ENCODE measurements at places on chromosomes 12 and 14. TPM values are rescaled to one million over a fixed set of nuclear protein-coding genes. Genes with fewer than 3 reads are reported as not detected.

DNA sequence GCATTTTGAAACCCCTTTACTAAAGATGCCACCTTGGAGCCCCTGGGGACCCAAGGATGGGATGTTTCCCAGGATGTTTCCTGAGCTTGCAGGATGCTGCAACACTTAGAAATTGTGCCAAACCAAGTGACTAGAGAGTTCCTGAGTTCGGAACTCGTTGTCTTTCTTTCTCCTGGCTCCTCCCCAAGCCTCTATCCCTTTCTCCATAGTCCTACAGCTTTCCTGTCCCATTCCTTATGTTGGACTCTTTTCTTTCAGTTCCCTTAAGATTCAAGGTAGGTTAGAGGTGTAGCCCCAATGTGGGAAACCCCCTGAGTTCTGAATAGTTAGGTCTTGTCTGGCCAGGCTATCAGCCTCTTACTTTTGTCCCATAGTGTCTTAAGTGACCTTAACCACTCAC lies 1.4 kb upstream of the KIF5A start:
- no peak for DNase-seq
- no peaks in the 10 kb centered on the region for H3K36me3 ChIP-seq
- H3K27me3 ChIP-seq = peaks cover 13% of the 10 kb centered on the region
- H3K27ac ChIP-seq = no peak overlapping the region

DNA sequence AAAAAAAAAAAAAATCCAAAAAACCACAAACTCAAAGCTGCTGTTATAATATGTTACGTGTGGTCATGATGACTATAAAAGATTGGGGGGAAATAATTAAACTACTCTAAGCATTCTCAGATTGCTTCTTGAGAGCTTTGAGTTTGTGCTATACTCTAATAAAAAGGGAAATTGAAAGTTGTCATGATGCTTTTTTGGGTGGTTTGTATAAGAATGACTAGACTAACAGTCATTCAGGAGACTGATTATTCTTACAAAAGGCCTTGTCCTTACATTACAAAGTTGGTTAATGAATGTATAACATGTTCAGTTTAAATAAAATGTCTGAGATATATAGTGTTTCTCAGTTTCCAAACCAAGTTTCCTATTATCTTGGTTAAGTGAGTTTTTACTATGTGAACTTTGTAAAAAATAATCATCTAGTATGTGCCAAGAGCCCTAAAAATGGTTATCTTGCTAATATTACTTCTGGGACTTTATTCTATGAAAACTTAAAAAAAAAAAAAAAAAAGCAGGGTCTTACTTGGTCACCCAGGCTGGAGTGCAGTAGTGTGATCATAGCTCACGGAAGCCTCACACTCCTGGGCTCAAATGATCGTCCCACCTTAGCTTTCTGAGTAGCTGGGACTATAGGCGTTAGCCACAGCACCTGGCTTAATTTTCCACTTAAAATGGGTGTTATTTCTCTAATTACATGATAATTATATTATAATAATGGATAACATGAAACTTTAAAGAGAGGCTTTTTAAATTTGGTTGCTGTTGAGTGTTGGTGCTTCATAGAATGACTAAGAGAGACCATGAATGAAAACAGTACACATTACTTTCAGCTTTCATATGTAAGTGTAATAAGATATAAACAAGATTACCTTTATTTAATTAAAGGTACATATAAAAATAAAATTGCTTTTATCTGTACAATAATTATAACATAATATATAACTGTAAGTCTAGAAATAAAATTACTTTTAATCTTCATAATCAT lies 459.6 kb upstream of the RGS6 start:
- no peak overlapping the region for H3K4me3 ChIP-seq
- H3K27me3 ChIP-seq = no peaks in the 10 kb centered on the region
- H3K27ac ChIP-seq = no peak overlapping the region
- no peaks in the 10 kb centered on the region for H3K36me3 ChIP-seq

- H3K27me3 ChIP-seq = no peaks in the 10 kb centered on the region
- peaks cover 30% of the 10 kb centered on the region for H3K36me3 ChIP-seq
- DNase-seq = no peak
- H3K4me1 ChIP-seq = peaks cover 27% of the 10 kb centered on the region
Observed at GRCh38 chr12:122979908-122980182, 636 bp upstream of the ARL6IP4 start.

DNA sequence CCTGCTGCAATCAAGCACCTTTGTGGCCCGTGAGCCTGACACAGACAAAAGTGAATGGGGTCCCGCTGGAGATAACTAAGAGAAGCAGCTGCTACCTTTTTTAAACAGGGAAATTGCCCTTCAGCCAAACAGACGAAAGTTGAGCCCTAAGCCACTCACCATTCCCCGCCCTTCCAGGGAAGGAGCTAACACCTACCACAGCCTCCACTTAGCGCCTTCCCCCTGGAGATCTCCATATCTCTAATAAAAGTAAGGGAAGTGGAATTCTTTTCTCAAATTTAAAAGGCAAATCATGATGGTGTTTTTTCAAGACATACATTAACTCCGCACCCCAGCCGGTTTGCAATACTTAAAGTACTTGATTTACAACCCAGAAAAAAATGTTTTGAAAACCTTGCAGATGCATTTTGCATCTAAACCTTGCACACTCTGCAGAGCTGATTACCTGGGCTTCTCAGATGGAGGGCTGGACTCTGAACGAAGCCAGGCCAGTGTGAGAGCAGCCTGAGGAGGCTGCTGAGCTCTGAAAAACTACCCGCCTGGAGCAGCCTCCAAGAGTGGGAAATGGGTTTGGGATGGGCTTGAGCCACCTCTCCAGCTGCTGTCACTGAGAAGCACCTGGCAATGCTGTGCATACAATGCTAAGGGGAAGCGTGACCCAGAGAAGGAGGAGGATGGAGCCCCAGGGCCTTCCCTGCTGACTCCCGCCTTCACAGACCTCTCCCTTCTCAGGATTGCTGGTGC lies 10.0 kb downstream of the NUAK1 start:
- no peak for DNase-seq
- no peak overlapping the region for H3K27ac ChIP-seq
- no peaks in the 10 kb centered on the region for H3K4me1 ChIP-seq
- peaks cover 10% of the 10 kb centered on the region for H3K27me3 ChIP-seq
- no peaks in the 10 kb centered on the region for H3K36me3 ChIP-seq
- no peak overlapping the region for H3K4me3 ChIP-seq

GRCh38 chr12:948238-948637 lies 1.3 kb downstream of the RAD52 start:
- DNase-seq = no peak
- no peaks in the 10 kb centered on the region for H3K36me3 ChIP-seq
- peaks cover 27% of the 10 kb centered on the region for H3K4me1 ChIP-seq
- H3K4me3 ChIP-seq = no peak overlapping the region

GRCh38 chr12:24796876-24797275 lies 152.0 kb downstream of the BCAT1 start:
- DNase-seq = no peak
- no peak overlapping the region for H3K4me3 ChIP-seq
- peaks cover 4% of the 10 kb centered on the region for H3K4me1 ChIP-seq
- no peak overlapping the region for H3K27ac ChIP-seq

- no peaks in the 10 kb centered on the region for H3K36me3 ChIP-seq
- H3K27me3 ChIP-seq = no peaks in the 10 kb centered on the region
- no peak overlapping the region for H3K27ac ChIP-seq
- no peak for DNase-seq
Observed at GRCh38 chr12:40331886-40332285, 107.1 kb downstream of the LRRK2 start.

GRCh38 chr14:91509083-91509877 lies 830 bp downstream of the PPP4R3A start:
- H3K36me3 ChIP-seq = peaks cover 16% of the 10 kb centered on the region
- DNase-seq = no peak
- H3K4me1 ChIP-seq = peaks cover 38% of the 10 kb centered on the region
- H3K27me3 ChIP-seq = no peaks in the 10 kb centered on the region

DNA sequence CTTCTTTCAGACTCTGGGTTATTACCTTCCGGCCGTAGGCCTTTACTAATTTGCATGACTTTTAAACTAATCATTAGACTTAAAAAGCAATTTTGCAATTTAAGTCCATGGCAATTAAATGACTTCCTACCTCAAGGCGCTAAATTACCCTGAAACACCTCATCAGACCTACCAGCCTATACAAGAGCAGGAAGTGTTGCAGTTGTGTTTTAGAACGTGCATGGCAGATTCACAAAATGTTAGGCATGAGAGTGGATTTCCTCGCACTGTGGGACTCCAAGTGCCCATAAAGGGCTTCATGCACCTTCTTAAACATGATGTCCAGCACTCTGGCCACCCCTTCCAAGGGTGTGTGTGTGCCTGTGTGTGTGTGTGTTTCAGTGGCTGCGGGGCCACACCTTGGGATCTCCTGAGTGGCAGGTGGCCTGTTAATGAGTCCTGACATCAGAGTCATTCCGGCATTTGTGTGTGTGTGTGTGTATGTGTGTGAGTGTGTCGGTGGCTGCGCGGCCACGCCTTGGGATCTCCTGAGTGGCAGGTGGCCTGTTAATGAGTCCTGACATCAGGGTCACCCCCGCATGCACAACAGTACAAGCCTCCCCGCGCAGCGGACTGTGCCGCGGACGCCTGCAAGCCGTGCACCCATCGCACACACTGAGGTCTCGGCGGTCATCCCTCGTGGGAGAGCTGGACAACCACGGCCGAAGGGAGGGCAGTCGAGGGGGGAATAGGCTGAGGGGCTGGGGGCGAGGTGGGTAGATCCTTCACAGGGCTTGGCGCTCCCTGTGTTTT lies 900 bp downstream of the C2CD5 start:
- peaks cover 20% of the 10 kb centered on the region for H3K4me1 ChIP-seq
- peak overlapping the region; percentile 91 for H3K27ac ChIP-seq
- H3K4me3 ChIP-seq = peak overlapping the region; percentile 92
- H3K27me3 ChIP-seq = no peaks in the 10 kb centered on the region

GRCh38 chr14:90398315-90398839 lies 1.5 kb downstream of the CALM1 start:
- peak; percentile 68 for DNase-seq
- peaks cover 31% of the 10 kb centered on the region for H3K4me1 ChIP-seq
- peak overlapping the region; percentile 82 for H3K27ac ChIP-seq
- H3K27me3 ChIP-seq = no peaks in the 10 kb centered on the region

DNA sequence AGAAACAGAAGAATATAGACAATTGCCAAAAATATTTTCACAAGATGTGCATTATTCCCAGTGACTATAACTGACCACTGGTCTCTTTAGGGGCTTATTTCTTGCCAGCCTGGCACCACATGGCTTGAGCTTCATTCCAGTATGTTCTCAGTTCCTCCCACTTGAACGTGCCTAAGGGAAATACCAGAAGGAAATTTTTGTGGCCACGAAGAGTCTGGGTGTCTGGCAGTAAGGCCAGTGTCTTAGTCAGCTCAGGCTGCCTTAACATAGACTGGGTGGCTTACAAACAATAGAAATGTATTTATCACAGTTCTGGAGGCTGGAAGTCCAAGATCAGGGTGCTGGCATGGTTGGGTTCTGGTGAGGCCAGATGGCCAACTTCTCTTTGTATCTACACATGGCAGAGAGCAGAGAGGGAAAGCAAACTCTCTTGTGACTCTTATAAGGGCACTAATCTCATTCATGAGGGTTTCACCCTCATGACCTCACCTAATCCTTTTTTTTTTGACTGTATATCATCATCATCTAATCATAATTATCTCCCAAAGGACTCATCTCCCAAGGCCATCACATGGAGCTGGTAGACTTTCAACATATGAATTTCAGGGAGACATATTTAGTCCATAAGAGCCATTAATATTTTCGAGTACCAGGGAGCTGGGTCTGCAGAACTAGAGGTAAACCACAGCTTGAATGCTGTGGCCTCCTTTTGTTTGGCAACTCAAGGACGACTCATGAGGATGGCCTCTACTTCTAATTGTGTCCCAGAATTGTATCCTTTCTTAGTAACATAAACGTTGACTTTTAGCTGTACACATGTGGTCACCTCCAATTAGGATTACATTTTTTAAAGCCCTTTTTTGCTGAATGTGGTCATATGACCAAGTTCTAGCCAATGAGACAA lies 5.1 kb upstream of the SMOC1 start:
- H3K4me3 ChIP-seq = no peak overlapping the region
- DNase-seq = no peak
- H3K27ac ChIP-seq = no peak overlapping the region
- H3K36me3 ChIP-seq = no peaks in the 10 kb centered on the region
- H3K4me1 ChIP-seq = no peaks in the 10 kb centered on the region

DNA sequence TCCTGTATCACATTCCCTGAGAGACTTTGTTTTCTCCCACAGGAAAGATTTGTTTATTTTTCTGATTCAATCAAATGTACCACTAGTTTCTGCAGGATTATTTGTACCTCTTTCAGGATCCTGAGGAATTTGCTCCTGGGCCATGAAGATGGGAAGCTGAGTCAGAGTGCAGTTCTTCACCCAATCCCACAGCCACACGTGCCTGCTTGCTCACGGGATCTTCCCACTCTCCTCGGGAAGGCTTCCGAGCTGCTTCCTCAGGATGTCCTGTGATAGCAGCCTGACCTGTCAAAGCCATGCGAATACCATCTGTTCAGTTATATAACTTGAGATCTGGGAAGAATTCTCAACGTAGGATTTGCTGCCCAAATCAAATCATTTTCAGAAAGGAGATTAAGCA lies 41.8 kb upstream of the HIF1A start:
- H3K36me3 ChIP-seq = no peaks in the 10 kb centered on the region
- no peak for DNase-seq
- H3K27me3 ChIP-seq = no peaks in the 10 kb centered on the region
- no peak overlapping the region for H3K4me3 ChIP-seq
- H3K4me1 ChIP-seq = peaks cover 18% of the 10 kb centered on the region
- no peak overlapping the region for H3K27ac ChIP-seq

GRCh38 chr12:132167611-132168310 lies 23.5 kb downstream of the NOC4L start:
- no peak overlapping the region for H3K27ac ChIP-seq
- no peaks in the 10 kb centered on the region for H3K27me3 ChIP-seq
- peak; percentile 1 for DNase-seq
- H3K36me3 ChIP-seq = no peaks in the 10 kb centered on the region

Gene CIROP
- not detected for total RNA-seq

Gene BBS10
- 3.1 TPM for total RNA-seq

Gene ARG2
- total RNA-seq = 0.64 TPM

Gene CACNA2D4
- total RNA-seq = 11.3 TPM

Gene NRIP2
- total RNA-seq = not detected

All from T-cell (primary cell).